ENCODE measurements at places on chromosomes 3 and 15. TPM values are rescaled to one million over a fixed set of nuclear protein-coding genes. Genes with fewer than 3 reads are reported as not detected.

GRCh38 chr3:11479221-11479620, 164.5 kb downstream of the VGLL4 start:
- H3K36me3 ChIP-seq: no peaks in the 10 kb centered on the region
- DNase-seq: peak; percentile 55
- H3K4me1 ChIP-seq: peaks cover 23% of the 10 kb centered on the region
- H3K27me3 ChIP-seq: no peaks in the 10 kb centered on the region
- no peak overlapping the region for H3K27ac ChIP-seq

Gene MUC4
- 56.0 TPM for total RNA-seq

GRCh38 chr15:65773386-65774111, 18.5 kb downstream of the DENND4A start:
- no peaks in the 10 kb centered on the region for H3K36me3 ChIP-seq
- DNase-seq: no peak
- no peak overlapping the region for H3K27ac ChIP-seq
- no peaks in the 10 kb centered on the region for H3K4me1 ChIP-seq

Gene LDHAL6B
- not detected for total RNA-seq

Gene ATP13A5
- total RNA-seq: 1.1 TPM

DNA sequence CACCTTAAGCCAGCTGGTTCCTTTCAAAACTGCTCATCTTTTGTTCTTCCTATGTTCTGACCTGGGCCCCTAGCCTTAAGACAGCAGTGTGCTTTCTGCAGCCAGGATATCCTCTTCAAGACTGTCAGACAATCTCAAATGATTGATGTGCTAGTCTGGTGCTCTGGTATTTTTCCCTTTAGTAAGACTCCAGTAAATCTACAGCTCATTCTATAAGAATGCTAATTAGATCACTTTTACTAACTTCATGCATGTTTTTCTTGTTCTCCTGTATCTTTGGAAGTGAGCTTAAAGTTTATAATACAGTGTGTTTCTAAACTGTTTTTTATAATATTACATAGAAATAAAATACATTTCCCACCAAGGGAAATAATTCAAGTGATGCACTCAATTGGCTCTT, 220.9 kb upstream of the NANOGP8 start:
- H3K4me3 ChIP-seq: no peak overlapping the region
- H3K27me3 ChIP-seq: no peaks in the 10 kb centered on the region
- H3K4me1 ChIP-seq: peaks cover 8% of the 10 kb centered on the region
- no peaks in the 10 kb centered on the region for H3K36me3 ChIP-seq
- peak overlapping the region; percentile 48 for H3K27ac ChIP-seq
- DNase-seq: peak; percentile 19

GRCh38 chr3:13068269-13069010, 4.8 kb downstream of the IQSEC1 start:
- no peaks in the 10 kb centered on the region for H3K36me3 ChIP-seq
- no peak overlapping the region for H3K27ac ChIP-seq
- DNase-seq: no peak
- H3K4me3 ChIP-seq: no peak overlapping the region
- no peaks in the 10 kb centered on the region for H3K4me1 ChIP-seq

DNA sequence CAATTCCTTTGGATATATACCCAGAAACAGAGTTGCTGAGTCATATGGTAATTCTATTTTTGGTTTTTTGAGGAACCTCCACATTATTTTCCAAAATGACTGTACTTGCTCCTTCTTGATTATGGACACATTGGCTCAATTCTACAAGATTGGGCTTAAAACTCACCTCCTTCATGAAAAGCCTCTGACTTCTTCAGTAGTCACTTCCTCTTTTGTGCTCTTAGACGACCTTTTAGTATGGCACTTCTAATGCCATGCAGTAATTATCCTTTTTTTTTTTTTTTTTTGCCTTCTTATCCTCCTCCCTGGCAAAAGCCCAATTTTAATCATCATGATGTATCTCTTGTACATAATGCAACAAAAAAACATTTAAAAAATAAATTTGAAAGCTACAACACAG, 33.0 kb upstream of the ABHD17C start:
- H3K27me3 ChIP-seq: no peaks in the 10 kb centered on the region
- DNase-seq: no peak
- no peaks in the 10 kb centered on the region for H3K36me3 ChIP-seq
- no peak overlapping the region for H3K4me3 ChIP-seq

GRCh38 chr3:99927671-99928457, 110.2 kb downstream of the CMSS1 start:
- no peak overlapping the region for H3K4me3 ChIP-seq
- no peak overlapping the region for H3K27ac ChIP-seq
- H3K36me3 ChIP-seq: no peaks in the 10 kb centered on the region
- H3K27me3 ChIP-seq: no peaks in the 10 kb centered on the region
- H3K4me1 ChIP-seq: no peaks in the 10 kb centered on the region

- H3K27me3 ChIP-seq: no peaks in the 10 kb centered on the region
- H3K27ac ChIP-seq: peak within 1 kb of the TSS; percentile 46
- no peak for DNase-seq
- no peak within 1 kb of the TSS for H3K4me3 ChIP-seq
- peaks cover 9% of the 10 kb centered on the region for H3K4me1 ChIP-seq
Measured at GRCh38 chr15:89679212-89679611, at the start of gene PLIN1. Gene PLIN1 (minus strand): TSS chr15:89679367. CDS start chr15:89677489, 1,878 bp downstream.

Gene TLR9
- total RNA-seq: 1.1 TPM

DNA sequence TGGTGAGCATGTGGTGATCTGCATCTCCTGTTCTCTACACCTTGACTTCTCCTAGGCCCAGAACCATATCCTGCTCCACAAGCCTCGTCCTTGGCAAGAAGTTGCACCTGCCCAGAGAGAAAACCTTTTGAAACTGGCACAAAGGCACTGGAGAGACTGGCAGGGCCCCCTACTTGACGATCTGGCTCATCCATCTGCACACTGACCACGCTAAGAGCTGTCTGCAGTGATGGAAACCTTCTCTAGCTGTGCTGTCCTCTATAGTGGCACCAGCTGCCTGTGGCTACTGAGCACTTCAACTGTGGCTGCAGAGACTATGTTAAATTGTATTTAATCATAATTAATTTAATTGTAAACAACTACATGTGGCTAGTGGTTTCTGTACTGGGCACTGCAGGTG, 26.2 kb upstream of the SRP14 start:
- H3K4me3 ChIP-seq: no peak overlapping the region
- H3K4me1 ChIP-seq: peaks cover 8% of the 10 kb centered on the region
- no peaks in the 10 kb centered on the region for H3K36me3 ChIP-seq
- no peaks in the 10 kb centered on the region for H3K27me3 ChIP-seq

DNA sequence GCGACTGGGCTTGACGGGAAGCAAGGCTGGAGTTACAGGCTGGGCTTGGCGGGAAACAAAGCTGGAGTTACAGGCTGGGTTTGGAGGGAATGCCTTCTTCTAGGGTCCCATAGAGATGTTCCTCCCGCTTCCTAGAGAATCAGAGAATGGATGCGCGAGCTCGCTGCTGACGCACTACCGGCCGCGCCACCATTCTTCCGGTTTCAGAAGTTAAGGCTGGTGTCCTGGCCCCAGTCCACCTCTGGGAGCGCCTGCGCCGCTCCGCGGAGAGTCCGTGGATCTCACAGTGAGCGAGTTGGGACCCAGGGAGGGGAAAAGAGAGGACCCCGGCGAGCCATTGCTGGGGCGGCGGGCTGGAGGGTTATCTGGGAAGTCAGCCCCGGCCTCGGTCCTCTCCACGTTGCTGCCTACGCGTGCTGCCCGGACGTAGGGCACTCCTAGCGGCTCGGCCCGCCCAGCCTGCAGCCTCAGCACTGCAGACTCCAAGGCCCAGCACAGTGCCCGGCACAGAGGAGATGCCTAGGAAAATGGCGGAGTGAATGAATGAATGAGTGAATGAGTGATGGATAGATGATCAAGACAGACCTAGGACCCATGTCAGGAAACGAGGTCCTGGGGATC, at the start of gene ZNF502:
ZNF502 (plus strand) TSS at position 206 of the 621 bp plus-strand sequence. CDS start 7,602 bp downstream, outside the sequence.
- peaks cover 2% of the 10 kb centered on the region for H3K36me3 ChIP-seq
- DNase-seq: peak; percentile 92
- H3K4me3 ChIP-seq: peak within 1 kb of the TSS; percentile 91
- peak within 1 kb of the TSS; percentile 78 for H3K27ac ChIP-seq
- no peaks in the 10 kb centered on the region for H3K27me3 ChIP-seq

- H3K27me3 ChIP-seq: no peaks in the 10 kb centered on the region
- no peaks in the 10 kb centered on the region for H3K36me3 ChIP-seq
- no peak overlapping the region for H3K27ac ChIP-seq
- H3K4me1 ChIP-seq: peaks cover 5% of the 10 kb centered on the region
Measured at GRCh38 chr3:125073390-125073905, 17.7 kb upstream of the HEG1 start.

DNA sequence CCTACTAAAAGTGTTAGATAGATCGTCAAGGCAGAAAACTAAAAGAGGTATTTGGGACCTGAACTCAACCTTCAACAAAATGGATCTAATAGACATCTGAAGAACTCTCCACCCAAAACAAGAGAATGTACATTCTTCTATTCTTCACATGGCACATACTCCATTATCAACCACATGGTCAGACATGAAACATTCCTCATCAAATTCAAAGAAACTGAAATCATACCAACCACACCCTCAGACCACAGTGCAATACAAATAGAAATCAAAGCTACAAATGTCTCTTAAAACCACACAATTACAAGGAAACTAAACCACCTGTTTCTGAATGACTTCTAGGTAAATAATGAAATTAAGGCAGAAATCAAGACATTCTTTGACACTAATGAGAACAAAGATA, 984.1 kb upstream of the GBE1 start:
- DNase-seq: no peak
- H3K27ac ChIP-seq: no peak overlapping the region
- H3K27me3 ChIP-seq: no peaks in the 10 kb centered on the region
- no peaks in the 10 kb centered on the region for H3K36me3 ChIP-seq
- H3K4me3 ChIP-seq: no peak overlapping the region
- H3K4me1 ChIP-seq: no peaks in the 10 kb centered on the region

Gene ALAS1
- 38.7 TPM for total RNA-seq

Gene CLEC3B
- total RNA-seq: 128 TPM

GRCh38 chr3:60188803-60189202, 1062.4 kb downstream of the FHIT start:
- no peak overlapping the region for H3K4me3 ChIP-seq
- H3K27me3 ChIP-seq: no peaks in the 10 kb centered on the region
- H3K36me3 ChIP-seq: no peaks in the 10 kb centered on the region
- no peak overlapping the region for H3K27ac ChIP-seq

- peaks cover 2% of the 10 kb centered on the region for H3K4me1 ChIP-seq
- no peak for DNase-seq
- no peaks in the 10 kb centered on the region for H3K27me3 ChIP-seq
Measured at GRCh38 chr15:38868326-38869114, 303.9 kb upstream of the RASGRP1 start.

GRCh38 chr15:63348392-63348791, 33.3 kb downstream of the CA12 start:
- no peaks in the 10 kb centered on the region for H3K4me1 ChIP-seq

Gene MOBP
- 0.18 TPM for total RNA-seq

DNA sequence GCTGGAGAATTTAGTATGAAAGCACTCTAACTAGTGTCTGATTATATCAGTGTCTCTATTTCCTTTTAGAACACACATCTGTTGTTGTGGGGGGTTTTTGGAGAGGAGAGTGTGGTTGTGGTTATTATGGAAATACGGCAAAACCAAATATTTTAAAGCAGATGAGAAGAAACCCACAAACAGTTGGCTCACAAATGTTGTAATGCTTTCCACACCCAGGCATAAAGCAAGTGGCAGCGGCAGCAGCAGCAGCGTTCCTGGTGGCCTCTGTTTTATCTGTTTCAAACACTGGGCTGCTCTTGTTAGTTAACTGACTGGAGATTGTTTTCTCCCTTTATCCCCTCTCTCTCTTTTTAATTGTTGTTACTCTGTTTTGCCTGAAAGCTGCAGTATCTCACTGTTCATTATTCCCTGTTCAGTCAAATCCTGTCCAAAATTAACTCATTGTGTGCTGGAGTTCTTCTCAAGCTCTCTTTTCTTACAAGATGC, 1045.5 kb upstream of the NR2F2 start:
- H3K36me3 ChIP-seq: no peaks in the 10 kb centered on the region
- no peak overlapping the region for H3K4me3 ChIP-seq
- no peak overlapping the region for H3K27ac ChIP-seq
- peak; percentile 64 for DNase-seq
- peaks cover 47% of the 10 kb centered on the region for H3K4me1 ChIP-seq

GRCh38 chr3:41394896-41395295, 195.6 kb downstream of the CTNNB1 start:
- H3K4me3 ChIP-seq: no peak overlapping the region
- no peak for DNase-seq
- H3K4me1 ChIP-seq: no peaks in the 10 kb centered on the region
- no peaks in the 10 kb centered on the region for H3K27me3 ChIP-seq
- H3K36me3 ChIP-seq: no peaks in the 10 kb centered on the region
- H3K27ac ChIP-seq: no peak overlapping the region

DNA sequence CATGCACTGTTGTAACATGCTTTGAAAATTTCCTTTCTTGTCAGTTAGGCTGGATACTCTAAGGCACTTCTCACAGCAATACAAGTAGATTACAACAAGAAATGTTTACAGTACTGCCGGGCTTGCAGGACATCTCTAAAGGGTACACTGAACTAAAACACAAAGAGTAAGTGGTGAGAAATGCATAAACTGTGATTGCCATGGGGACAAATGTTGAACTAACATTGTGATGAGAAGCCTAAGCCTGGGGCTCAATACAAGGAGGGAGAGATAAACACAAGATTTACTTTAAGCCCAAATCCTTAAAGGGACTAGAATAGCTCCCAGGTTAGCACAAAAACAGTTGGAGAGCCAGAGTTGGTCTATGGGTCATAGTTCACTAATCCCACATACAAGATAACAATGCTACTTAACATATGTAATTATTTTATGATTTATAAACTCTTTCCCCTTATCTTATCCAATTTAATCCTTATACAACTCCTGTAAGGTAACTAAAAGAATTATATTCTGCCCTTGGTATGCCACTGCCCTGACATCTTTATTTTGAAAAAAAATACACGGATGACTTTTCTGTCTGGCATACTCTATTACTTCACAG, 126.9 kb downstream of the THRB start:
- no peaks in the 10 kb centered on the region for H3K4me1 ChIP-seq
- H3K36me3 ChIP-seq: no peaks in the 10 kb centered on the region
- no peak for DNase-seq
- H3K27me3 ChIP-seq: no peaks in the 10 kb centered on the region

- no peaks in the 10 kb centered on the region for H3K36me3 ChIP-seq
- no peak overlapping the region for H3K4me3 ChIP-seq
- H3K4me1 ChIP-seq: no peaks in the 10 kb centered on the region
- DNase-seq: no peak
- no peaks in the 10 kb centered on the region for H3K27me3 ChIP-seq
Measured at GRCh38 chr3:48208076-48208475, 15.2 kb upstream of the CAMP start.

All from lung (tissue), 17 donors.